ENCODE measurements at places on chromosomes 5 and 9.

GRCh38 chr5:180860273-180860886 is 696 bp downstream of the ZFP62 start:
- DNase-seq, result no peak

GRCh38 chr5:105088102-105088501 is 1525.5 kb upstream of the NUDT12 start:
- no peak for DNase-seq

- no peak for DNase-seq
Observed at GRCh38 chr9:131239161-131239975, 36.9 kb downstream of the FAM78A start.

DNA sequence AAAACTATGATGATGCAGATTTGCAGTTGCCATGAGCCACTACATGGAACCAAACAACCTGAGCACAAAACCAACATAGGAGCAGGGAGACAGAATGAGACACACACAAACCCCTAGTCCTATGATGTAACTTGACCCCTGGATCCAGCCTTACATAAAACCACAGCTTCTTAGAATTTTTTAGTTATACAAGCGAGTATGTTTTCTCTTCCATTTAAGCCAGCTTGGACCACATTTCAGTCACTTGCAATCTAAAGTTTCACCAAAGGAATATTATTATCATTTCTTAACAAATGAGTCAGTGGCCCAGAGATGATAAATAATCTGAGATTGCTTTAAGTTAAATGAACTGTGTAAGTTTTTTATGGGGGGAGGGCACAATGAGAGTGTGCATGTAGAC is 6.8 kb downstream of the SPOCK1 start:
- DNase-seq, result no peak

DNA sequence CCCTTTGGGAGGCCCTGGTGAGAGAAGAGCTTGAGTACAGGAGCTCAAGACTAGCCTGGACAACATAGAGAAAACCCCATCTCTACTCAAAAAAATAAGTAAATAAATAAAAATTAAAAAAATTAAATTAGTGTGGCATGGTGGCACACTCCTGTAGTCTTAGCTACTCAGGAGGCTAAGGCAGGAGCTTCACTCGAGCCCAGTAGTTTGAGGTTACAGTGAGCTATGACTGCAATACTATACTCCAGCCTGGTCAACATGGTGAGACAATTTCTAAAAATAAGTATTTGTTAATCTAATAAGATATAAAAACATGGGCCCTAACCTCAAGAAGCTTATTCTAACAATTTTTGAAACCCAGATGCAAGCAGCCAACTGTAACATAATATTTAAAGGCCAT is 7.6 kb downstream of the RNF38 start:
- no peak for DNase-seq

DNA sequence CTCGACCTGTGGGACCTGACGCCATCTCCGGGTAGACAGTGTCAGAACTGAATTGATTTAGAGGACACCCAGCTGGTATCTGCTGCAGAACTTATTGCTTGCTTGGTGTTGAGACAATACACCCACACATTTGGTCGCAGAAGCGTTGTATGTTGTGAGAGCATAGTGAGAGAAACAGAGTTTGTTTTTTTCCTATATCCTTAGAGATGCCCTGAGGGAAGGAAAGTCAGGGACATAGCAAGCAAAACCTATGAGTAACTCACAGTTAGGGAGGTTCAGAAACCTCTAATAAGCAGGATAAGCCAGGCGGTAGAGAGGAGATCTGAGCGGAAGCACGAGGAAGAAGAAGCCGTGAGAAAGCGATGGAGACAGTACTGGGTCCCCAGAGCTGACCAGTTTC is 59.8 kb downstream of the PTCD2 start:
- DNase-seq, result no peak

GRCh38 chr9:116646661-116647514 is 40.2 kb upstream of the TRIM32 start:
- DNase-seq, result no peak

GRCh38 chr9:5839572-5839902 is 6.6 kb upstream of the ERMP1 start:
- no peak for DNase-seq

GRCh38 chr9:90991953-90992352 is 190.3 kb downstream of the SYK start:
- DNase-seq, result no peak

DNA sequence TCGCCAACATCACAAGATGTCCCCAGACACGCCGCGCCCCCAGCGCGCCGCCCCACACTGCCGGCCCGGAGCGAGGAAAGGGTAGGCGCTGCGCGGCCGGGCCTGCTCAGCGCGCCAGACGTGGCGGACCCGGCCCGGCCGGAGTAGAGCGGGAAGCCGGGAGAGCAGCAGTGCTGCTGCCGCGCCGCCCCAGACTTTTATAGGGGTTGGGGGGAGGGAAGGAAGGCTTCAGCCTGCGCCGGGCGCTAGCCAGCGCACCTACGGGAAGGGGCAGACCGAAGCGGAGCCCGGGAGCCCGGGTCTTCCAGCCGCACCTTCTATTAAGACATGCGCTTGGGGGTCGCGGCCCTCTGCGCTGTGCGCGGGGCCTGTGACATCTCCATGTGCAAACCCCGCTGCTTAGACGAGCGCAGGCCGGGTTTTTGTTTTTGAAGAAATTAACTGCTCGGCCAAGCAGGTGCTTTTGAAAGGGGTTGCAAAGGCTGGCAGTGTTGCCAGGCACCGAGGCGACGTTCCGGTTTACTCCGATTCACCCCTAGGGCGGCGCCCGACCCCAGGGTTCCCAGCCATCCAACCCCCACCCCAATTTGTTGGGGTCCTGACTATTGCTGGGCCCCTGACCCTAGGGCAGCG is 353 bp upstream of the PAX5 start:
- no peak for DNase-seq

Data from stimulated activated CD8-positive, alpha-beta memory T cell treated with anti-CD3 and anti-CD28 coated beads, Interleukin-4, amount 100 ng/mL, for 1 hour (primary cell).